ENCODE measurements at places on chromosomes 7 and 10.

GRCh38 chr7:75938921-75939320 is 24.0 kb downstream of the POR start:
- DNase-seq = no peak

- no peak for DNase-seq
These were observed 133.9 kb downstream of the AASS start for GRCh38 chr7:122010116-122010515.

- DNase-seq = no peak
These were observed 275.9 kb downstream of the SKAP2 start for GRCh38 chr7:26588511-26588910.

DNA sequence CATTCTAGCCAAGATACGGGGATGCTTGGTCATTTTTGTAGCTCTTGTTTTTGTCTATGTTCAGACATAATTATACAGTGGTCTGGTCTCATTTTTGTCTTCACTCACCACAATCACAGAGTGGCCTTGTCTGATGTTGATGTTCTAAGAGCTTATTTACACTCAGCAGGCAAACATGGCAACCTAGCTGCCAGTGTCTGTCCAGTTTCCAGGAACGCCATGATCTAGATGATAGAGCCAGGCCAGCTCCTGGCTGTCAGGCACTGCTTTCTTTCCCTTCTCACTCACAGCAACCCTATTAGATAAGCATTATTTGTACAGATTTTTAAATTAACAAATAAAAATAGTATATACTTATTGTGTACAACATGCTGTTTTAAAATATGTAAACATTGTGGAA is 98.6 kb upstream of the PHF14 start:
- DNase-seq = no peak

DNA sequence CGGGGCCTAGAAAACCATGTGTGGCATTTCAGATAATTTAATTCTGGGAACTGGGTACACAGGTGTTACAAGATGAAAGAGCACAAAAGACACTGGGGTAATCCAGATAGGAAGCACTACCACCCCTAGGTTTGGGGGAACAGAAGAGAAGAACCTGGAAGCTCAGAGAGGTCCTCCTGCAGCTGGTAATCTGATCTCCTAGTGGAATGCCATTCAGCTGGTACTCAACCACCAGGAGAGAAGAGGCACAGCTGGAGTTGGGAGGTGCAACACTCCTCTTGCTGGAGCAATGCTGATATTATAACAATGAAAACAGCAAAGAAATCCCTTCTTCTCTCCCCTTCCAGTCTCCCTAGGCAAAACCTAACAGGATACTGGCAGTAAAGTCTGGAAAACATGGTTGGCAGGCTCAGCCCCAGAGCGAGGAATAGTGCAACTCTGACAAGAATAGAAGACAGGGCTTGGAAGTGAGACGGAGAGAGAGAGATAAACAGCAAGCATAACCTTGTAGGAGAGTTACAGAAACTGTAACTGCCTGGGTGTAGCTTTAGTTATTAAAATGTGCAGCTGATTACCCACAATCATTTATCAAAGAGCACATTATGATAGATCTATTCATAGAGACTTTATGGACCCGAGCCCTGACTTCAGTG is 35.0 kb downstream of the NRF1 start:
- DNase-seq = no peak

DNA sequence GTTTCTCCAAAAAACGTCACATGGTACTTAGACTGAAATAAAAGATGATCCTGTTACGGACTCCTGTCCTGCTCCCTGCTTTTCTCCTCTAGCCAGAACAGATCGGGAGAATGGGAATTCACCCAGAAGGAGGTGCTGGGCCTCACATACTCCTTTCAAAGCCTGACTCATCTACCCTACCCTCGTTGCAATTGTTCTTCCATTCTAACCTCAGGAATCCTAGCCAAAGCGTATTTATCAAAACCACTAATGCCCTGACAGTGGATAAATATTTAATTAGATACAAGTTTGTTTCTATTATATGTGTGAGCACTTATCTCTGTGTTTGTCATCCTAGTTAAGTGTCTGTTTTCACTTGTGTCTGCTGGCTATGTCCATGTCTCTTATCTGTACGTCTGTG is 21.7 kb downstream of the ZCWPW1 start:
- DNase-seq = no peak

- DNase-seq = no peak
These were observed 40.2 kb upstream of the PRSS58 start for GRCh38 chr7:142298009-142298408.

DNA sequence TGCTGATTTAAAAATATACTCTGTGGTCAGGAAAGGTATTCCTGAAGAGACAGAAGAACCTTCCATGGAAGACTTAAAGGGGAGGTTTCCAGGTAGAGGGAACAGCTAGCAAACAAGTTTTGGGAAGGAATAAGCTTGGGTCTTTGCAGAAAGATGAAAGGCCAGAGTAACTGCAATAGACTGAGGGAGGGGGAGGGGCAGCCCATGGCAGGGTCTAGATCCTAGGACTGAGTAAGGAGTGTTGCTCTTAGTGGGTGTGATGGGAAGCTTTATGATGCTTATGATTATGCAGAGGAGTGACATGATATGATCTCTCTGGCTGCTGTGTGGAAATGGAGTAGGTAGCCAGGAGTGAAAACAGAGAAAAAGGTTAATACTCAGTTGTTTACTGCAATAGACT is 90.0 kb upstream of the FEZF1 start:
- DNase-seq = no peak

DNA sequence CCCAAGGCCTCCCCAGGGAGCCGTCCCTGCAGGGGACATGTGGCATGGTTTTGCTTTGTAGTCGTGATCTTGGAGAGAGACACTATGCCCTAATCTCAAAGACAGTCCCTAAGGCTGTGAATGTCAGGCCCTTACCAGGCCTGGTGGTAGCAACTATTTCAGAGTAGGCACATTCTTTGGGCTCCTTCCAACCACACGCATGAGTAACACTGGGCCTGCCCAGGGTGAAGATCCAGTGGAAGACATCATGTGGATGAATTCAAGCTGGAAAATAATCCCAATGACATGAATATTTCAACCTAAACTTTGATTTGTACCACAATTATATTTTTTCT is 39.5 kb upstream of the INSIG1 start:
- no peak for DNase-seq

- DNase-seq = no peak
These were observed 30.3 kb upstream of the LSM8 start for GRCh38 chr7:118153551-118154177.

GRCh38 chr7:142158736-142159496 is 47.4 kb downstream of the MGAM2 start:
- no peak for DNase-seq

GRCh38 chr10:79178614-79179163 is 109.9 kb downstream of the ZMIZ1 start:
- DNase-seq = no peak

GRCh38 chr10:93417921-93418320 is 64.2 kb downstream of the MYOF start:
- DNase-seq = no peak

DNA sequence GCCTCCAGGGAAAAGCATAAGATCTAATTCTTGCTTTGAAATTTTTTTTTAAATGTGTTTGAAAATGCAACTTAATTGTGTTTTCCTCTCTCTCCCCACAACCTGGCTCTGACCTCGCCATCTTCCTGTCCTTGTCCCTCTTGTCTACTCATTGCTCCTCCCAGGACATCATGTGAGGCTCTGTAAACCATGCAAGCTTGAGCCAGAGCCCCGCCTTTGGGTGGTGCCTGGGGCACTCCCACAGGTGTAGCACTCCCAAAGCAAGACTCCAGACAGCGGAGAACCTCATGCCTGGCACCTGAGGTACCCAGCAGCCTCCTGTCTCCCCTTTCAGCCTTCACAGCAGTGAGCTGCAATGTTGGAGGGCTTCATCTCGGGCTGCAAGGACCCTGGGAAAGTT is 9.8 kb upstream of the CDHR1 start:
- no peak for DNase-seq

GRCh38 chr10:64476506-64476905 is 955.3 kb downstream of the REEP3 start:
- DNase-seq = no peak

DNA sequence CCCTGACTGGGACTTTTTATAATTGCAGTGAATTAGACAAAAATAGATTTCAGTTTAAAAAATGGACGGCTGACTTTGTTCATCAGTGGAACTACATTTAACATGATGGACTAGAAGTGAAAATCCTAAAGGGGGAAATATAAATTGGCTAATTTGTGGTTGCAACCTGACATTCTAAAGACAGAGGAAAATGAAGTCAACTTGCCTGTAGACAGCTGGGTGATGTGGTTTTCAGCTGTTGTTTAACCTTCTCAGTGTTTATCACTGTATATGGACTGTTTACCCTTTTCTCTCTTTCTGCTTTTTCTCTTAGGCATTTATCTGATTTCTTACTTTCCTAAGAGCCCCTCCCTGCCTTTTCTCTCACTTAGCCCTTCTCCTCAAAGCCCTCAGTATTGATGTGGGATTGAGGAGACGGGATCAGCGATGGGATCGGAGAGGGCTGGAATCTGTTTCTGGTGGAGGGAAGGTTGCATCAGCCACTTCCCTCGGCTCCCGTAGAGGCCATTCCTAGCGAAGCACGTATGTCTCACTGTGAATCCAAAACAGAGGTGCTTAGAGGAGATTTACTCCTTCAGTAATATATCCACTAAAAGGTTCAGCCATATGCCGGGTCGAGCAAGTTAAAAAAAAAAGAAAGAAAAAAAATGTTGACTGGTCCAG is 109.0 kb upstream of the KLF6 start:
- no peak for DNase-seq

GRCh38 chr10:48364659-48365405 is 58.4 kb downstream of the MAPK8 start:
- no peak for DNase-seq

GRCh38 chr7:127911968-127912511 is 119.2 kb downstream of the LRRC4 start:
- DNase-seq = no peak

Measured in activated T-helper 1 cell treated with anti-CD3 and anti-CD28 coated beads, Interleukin-2, amount 50 U/mL, for 16 hours (primary cell).